ENCODE measurements at places on chromosomes 2 and 18. TPM values are rescaled to one million over a fixed set of nuclear protein-coding genes. Genes with fewer than 3 reads are reported as not detected.

SATB2 gene
- total RNA-seq: 1.2 TPM

ANKRD36C gene
- 92.9 TPM for total RNA-seq

GRCh38 chr2:237540823-237541222 lies 25.6 kb upstream of the PRLH start:
- peak; percentile 85 for DNase-seq
- H3K27ac ChIP-seq: no peak overlapping the region
- no peaks in the 10 kb centered on the region for H3K36me3 ChIP-seq
- no peaks in the 10 kb centered on the region for H3K27me3 ChIP-seq
- H3K4me1 ChIP-seq: peaks cover 32% of the 10 kb centered on the region
- no peak overlapping the region for H3K4me3 ChIP-seq

DNA sequence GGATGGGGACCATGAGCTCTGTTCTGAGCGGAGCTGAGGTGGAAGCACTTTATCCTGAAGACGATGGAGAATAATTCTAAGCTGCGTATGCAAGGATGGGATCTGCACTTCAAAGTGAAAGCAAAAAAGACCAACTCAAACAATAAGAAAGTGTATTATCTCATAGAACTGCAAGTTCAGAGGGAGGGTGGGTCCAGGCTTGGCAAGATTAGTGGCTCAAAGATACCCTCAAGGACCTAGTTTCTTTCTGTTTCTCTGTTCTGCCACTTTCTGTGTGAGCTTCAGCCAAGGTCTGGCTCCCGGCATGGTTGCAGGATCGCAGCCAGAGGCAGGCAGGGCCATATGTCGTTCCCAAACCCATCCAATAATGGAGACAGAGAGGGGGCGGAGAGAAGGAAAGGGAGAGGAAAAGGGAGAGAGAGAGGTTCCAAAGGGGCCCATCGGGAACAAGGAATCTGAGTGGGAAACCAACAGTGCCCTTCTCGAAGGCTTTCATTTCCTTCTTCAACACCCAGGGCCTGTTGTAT lies 169.2 kb upstream of the NCK2 start:
- no peak overlapping the region for H3K27ac ChIP-seq
- H3K36me3 ChIP-seq: no peaks in the 10 kb centered on the region
- H3K27me3 ChIP-seq: no peaks in the 10 kb centered on the region
- H3K4me1 ChIP-seq: peaks cover 10% of the 10 kb centered on the region
- no peak overlapping the region for H3K4me3 ChIP-seq

REG3A gene
- not detected for total RNA-seq

CHN1 gene
- 11.2 TPM for total RNA-seq

- DNase-seq: peak; percentile 66
- no peaks in the 10 kb centered on the region for H3K36me3 ChIP-seq
- H3K4me3 ChIP-seq: peak overlapping the region; percentile 43
- peaks cover 16% of the 10 kb centered on the region for H3K4me1 ChIP-seq
These were observed 837 bp upstream of the ACSL3 start for GRCh38 chr2:222859786-222860612.

TUBB8B gene
- not detected for total RNA-seq

TEKT4 gene
- total RNA-seq: not detected

- no peak overlapping the region for H3K27ac ChIP-seq
- peaks cover 17% of the 10 kb centered on the region for H3K4me1 ChIP-seq
- H3K36me3 ChIP-seq: no peaks in the 10 kb centered on the region
- DNase-seq: no peak
- peaks cover 2% of the 10 kb centered on the region for H3K27me3 ChIP-seq
These were observed 8.5 kb downstream of the GREB1 start for GRCh38 chr2:11542275-11542819.

DNA sequence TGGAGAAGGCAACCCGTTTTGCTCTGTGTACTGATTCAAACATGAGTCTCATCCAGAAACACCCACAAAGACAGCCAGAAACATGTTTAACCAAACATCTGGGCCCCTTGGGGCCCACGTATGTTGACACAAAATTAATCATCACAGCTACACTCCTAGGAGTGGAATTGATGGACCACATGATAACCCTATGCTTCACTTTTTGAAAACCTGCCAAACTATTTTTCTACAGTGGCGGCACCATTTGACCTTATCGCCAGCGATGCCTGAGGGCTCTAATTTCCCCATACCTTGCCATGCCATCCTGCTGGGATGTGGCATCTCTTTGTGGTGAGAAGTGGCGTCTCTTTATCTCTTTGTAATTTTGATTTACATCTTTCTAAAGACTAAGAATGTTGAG lies 38.5 kb downstream of the PSMG2 start:
- no peak for DNase-seq
- no peak overlapping the region for H3K4me3 ChIP-seq
- H3K4me1 ChIP-seq: no peaks in the 10 kb centered on the region
- no peaks in the 10 kb centered on the region for H3K36me3 ChIP-seq

DNA sequence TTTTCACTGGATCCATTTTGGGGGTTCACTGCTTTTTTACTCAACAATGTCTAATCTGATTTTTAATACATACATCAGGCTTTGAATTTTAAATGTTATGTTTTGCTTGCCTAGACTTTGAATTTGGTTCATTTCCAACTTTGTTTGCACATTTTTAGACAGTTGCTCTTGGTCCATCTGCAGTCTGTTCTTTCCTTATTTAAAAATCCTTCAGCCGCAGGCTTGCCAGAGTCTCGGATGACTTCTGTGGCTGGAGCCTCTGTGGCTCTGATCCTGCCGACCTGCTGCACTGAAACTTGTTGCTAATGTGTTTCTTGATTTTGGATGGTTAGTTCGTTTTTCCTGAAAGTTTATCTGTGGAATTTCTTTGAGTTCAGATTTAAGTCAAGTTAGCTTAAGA lies 172.0 kb upstream of the ALKAL2 start:
- H3K4me3 ChIP-seq: no peak overlapping the region
- peaks cover 6% of the 10 kb centered on the region for H3K4me1 ChIP-seq

HOXD13 gene
- total RNA-seq: 0.31 TPM

LRP2 gene
- 0.13 TPM for total RNA-seq

- no peak overlapping the region for H3K4me3 ChIP-seq
- H3K27me3 ChIP-seq: peaks cover 2% of the 10 kb centered on the region
- H3K36me3 ChIP-seq: no peaks in the 10 kb centered on the region
- no peak for DNase-seq
- no peaks in the 10 kb centered on the region for H3K4me1 ChIP-seq
- H3K27ac ChIP-seq: no peak overlapping the region
These were observed 25.7 kb upstream of the NCK2 start for GRCh38 chr2:105718846-105719481.

DNA sequence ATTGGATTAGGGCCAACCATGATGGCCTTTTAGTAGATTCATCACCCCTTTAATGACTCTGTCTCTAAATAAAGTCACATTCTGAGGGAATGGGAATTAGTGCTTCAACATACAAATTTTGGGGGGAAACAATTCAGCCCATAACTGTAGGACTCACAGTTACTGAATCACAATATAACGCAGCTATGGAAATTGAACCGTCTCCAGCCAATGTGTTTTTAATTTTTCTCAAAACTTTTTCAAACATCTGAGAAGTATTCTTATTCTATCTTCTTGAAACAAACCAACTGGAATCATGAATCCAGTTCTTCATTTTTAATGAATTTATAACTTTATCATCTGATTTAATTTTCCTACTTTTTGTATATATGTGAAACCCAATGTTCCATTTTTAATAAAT lies 373.1 kb upstream of the SYT4 start:
- H3K27ac ChIP-seq: no peak overlapping the region
- no peak overlapping the region for H3K4me3 ChIP-seq
- no peaks in the 10 kb centered on the region for H3K36me3 ChIP-seq
- DNase-seq: peak; percentile 90
- no peaks in the 10 kb centered on the region for H3K27me3 ChIP-seq
- H3K4me1 ChIP-seq: no peaks in the 10 kb centered on the region

DNA sequence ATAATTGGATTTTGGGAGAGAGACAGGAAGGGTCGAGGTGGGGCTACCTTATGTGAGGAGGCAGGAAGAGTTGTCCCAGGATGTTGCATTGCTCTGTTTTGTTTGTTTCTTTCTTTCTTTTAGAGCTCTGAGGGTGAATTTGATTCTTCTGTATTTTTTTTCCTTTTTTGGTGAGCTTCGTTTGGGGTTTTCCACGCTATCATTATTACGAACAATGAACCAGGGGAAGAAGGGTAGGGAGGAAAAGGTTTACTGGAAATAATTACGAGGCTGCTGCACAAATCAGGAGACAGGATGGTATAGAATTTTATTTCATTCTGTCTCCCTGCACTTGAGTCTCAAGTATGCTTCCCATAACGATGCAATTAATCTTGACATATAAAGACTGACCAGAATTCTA lies 51.4 kb upstream of the ZNF516 start:
- H3K27me3 ChIP-seq: no peaks in the 10 kb centered on the region
- no peaks in the 10 kb centered on the region for H3K4me1 ChIP-seq
- no peak for DNase-seq

- no peak overlapping the region for H3K4me3 ChIP-seq
- no peak overlapping the region for H3K27ac ChIP-seq
- no peaks in the 10 kb centered on the region for H3K27me3 ChIP-seq
- DNase-seq: no peak
These were observed 704.0 kb downstream of the RNF144A start for GRCh38 chr2:7621018-7621814.

DNA sequence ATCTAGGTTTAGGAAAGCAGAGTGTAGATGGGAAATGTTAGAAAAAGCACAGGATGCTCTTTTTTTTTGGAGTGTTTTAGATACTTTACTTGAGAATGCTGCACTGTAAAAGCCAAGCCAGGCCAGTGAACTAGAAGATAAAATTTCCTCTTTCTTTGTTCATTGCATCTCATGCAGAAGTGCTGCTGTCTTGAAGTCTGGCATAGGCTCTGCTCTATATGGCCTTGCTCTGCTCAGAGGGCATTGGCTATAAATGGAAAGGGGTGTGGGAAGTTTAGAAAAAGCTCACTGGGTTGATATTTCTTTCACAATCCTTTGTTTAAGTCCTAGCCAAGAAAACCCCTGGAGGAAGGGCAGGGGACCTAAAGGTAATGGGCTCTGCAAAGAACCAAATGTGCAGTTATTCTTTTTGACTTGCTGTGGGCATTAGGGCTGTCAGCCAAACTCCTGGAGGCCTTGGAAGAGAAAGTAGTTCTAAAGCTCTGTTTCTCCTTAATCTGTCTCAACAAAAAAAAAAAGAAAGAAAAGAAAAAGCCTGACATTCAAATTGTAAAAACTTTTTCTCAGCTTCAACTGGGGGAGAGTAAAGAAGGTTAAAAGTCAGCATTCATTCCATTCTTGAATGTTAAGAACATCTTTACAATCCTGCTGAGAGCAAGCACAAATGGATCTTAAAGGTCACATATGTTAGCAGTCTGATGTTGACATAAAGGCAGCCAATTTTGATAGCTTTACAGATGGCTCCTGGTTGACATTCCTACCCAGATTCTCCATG lies 338.3 kb downstream of the GULP1 start:
- no peak overlapping the region for H3K4me3 ChIP-seq
- peaks cover 10% of the 10 kb centered on the region for H3K4me1 ChIP-seq
- H3K36me3 ChIP-seq: no peaks in the 10 kb centered on the region
- H3K27me3 ChIP-seq: no peaks in the 10 kb centered on the region
- peak; percentile 59 for DNase-seq
- peak overlapping the region; percentile 65 for H3K27ac ChIP-seq

- no peaks in the 10 kb centered on the region for H3K27me3 ChIP-seq
- H3K27ac ChIP-seq: peak overlapping the region; percentile 74
- H3K4me1 ChIP-seq: peaks cover 2% of the 10 kb centered on the region
These were observed 26.6 kb upstream of the MAP3K20 start for GRCh38 chr2:173048897-173049661.

DNA sequence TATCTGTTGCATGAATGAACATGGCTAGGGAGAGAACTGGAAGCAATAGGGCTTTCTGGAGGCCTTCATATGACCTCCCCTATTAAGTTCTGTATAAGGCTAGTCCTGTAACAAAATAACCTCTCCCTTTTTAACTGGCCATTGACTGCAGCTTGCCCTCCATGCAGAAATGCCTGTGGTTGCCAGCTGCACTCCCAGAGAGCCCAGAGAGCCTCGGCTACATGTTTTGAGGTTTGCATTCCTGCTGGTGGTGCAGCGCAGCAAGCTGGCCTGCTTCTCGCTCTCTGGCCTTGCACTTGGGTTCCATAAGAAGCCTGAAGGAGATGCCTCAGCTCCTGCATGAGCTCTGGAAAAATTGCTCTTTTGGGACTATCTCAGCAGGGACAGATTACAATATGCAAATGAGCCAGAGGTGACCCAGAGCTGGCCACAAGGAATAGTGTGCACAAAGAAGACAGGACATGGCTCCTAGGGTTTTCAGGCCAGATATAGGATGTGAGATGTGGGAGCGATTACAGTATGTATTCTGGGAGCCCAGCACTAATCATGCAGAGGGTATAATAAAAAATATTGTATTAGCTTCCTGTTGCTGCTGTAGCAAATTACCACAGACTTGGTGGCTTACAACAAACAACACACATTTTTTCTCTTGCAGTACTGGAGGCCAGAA lies 186.7 kb downstream of the INSIG2 start:
- no peaks in the 10 kb centered on the region for H3K36me3 ChIP-seq
- H3K4me1 ChIP-seq: no peaks in the 10 kb centered on the region
- H3K27ac ChIP-seq: no peak overlapping the region
- H3K27me3 ChIP-seq: no peaks in the 10 kb centered on the region
- no peak overlapping the region for H3K4me3 ChIP-seq

TMX3 gene
- 40.0 TPM for total RNA-seq

SCYGR4 gene
- not detected for total RNA-seq

GRCh38 chr18:55248495-55248894 lies 289.2 kb upstream of the CCDC68 start:
- H3K27ac ChIP-seq: no peak overlapping the region
- peaks cover 35% of the 10 kb centered on the region for H3K36me3 ChIP-seq
- no peak overlapping the region for H3K4me3 ChIP-seq
- no peaks in the 10 kb centered on the region for H3K27me3 ChIP-seq

EML6 gene
- total RNA-seq: 18.8 TPM

DNA sequence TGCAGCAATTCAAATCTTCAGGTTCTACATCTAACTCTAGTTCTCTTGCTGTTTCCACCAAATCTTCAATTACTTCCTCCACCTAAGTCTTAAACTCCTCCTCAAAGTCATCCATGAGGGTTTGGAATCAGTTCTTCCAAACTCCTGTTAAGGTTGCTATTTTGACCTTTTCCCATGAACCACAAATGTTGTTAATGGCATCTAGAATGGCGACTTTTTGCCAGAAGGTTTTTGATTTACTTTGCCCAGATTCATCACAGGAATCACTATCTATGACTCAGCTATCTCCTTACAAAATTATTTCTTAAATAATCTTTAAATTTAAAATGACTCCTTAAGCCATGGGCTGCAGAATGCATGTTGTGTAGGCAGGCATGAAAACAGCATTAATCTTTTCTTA lies 368.9 kb upstream of the TNP1 start:
- H3K27me3 ChIP-seq: no peaks in the 10 kb centered on the region
- no peak overlapping the region for H3K27ac ChIP-seq
- DNase-seq: no peak
- H3K4me3 ChIP-seq: no peak overlapping the region

- H3K4me3 ChIP-seq: no peak overlapping the region
- H3K4me1 ChIP-seq: peaks cover 2% of the 10 kb centered on the region
- H3K36me3 ChIP-seq: no peaks in the 10 kb centered on the region
- H3K27me3 ChIP-seq: no peaks in the 10 kb centered on the region
These were observed 55.1 kb upstream of the LMAN1 start for GRCh38 chr18:59414111-59414653.

GRCh38 chr2:177172034-177172880 lies 40.3 kb upstream of the HNRNPA3 start:
- H3K4me3 ChIP-seq: no peak overlapping the region
- no peak for DNase-seq
- H3K4me1 ChIP-seq: peaks cover 2% of the 10 kb centered on the region
- H3K27me3 ChIP-seq: no peaks in the 10 kb centered on the region
- H3K27ac ChIP-seq: no peak overlapping the region
